ENCODE measurements at places on chromosomes 5 and 9.

DNA sequence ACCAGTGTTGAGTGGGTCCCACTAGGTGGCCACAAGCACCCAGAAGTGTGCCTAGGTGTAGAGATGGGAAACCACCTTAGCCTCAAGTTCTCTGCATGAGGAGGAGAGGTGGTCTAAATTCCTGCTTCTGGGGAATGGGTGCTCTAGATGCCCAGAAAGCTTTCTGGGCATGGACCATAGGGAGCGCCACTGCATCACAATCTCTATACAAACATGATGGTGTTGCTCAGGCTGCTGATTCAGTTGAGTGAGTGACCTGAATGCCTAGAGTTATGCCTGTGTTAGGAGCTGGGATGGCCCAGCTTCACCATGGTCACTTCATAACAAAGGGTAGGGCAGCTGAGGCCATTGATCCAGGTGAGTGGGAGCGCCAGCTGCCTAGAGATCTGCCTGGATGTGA is 667.9 kb upstream of the ARRDC3 start:
- H3K27ac ChIP-seq: no peak overlapping the region
- no peaks in the 10 kb centered on the region for H3K36me3 ChIP-seq
- no peak for DNase-seq
- no peaks in the 10 kb centered on the region for H3K4me1 ChIP-seq
- H3K27me3 ChIP-seq: no peaks in the 10 kb centered on the region

- no peak overlapping the region for H3K4me3 ChIP-seq
- no peak for DNase-seq
- H3K4me1 ChIP-seq: no peaks in the 10 kb centered on the region
Observed at GRCh38 chr5:133334796-133335639, 277.3 kb downstream of the FSTL4 start.

DNA sequence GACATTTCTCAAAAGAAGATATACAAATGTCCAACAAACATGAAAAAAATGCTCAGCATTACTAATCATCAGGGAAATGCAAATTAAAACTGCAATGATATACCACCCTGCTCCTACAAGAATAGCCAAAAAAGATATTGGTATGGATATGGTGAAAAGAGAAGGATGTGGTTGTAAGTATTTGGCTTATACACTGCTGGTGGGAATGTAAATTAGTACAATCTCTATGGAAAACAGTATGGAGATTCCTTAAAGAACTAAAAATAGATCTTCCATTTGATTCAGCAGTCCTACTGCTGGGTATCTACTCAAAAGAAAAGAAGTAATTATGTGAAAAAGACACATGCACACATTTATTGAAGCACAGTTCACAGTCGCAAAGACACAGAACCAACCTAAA is 67.6 kb upstream of the RUSC2 start:
- H3K27ac ChIP-seq: no peak overlapping the region
- H3K4me1 ChIP-seq: no peaks in the 10 kb centered on the region

- no peaks in the 10 kb centered on the region for H3K27me3 ChIP-seq
- DNase-seq: no peak
- H3K36me3 ChIP-seq: no peaks in the 10 kb centered on the region
Observed at GRCh38 chr5:125064621-125065438, 318.4 kb upstream of the ZNF608 start.

GRCh38 chr5:78768781-78769380 is 120.3 kb upstream of the LHFPL2 start:
- no peak overlapping the region for H3K27ac ChIP-seq
- no peak overlapping the region for H3K4me3 ChIP-seq
- H3K4me1 ChIP-seq: peaks cover 3% of the 10 kb centered on the region
- peaks cover 6% of the 10 kb centered on the region for H3K27me3 ChIP-seq

DNA sequence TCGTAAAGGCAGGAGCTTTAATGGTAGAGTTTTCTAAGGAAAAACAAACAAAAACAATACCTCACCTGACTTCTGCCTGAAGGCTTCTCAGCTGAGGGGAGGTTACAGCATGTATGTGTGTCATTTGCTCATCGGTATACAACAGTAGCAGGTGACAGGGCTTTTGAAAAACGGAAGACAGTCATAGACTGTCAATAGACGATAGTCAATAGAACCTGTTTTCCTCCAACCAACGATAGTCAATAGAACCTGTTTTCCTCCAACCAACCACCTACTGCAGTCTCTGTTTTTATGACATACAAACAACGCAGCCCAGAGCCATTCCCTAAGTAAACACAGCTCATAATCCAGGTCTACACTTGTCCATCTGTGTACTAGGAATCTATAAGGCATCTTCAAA is 74.6 kb downstream of the RETREG1 start:
- no peaks in the 10 kb centered on the region for H3K27me3 ChIP-seq
- H3K36me3 ChIP-seq: peaks cover 2% of the 10 kb centered on the region
- no peak overlapping the region for H3K27ac ChIP-seq
- no peak overlapping the region for H3K4me3 ChIP-seq

- H3K4me1 ChIP-seq: no peaks in the 10 kb centered on the region
- H3K4me3 ChIP-seq: no peak overlapping the region
- no peaks in the 10 kb centered on the region for H3K27me3 ChIP-seq
- no peak for DNase-seq
Observed at GRCh38 chr9:98830554-98830953, 23.1 kb downstream of the GALNT12 start.

DNA sequence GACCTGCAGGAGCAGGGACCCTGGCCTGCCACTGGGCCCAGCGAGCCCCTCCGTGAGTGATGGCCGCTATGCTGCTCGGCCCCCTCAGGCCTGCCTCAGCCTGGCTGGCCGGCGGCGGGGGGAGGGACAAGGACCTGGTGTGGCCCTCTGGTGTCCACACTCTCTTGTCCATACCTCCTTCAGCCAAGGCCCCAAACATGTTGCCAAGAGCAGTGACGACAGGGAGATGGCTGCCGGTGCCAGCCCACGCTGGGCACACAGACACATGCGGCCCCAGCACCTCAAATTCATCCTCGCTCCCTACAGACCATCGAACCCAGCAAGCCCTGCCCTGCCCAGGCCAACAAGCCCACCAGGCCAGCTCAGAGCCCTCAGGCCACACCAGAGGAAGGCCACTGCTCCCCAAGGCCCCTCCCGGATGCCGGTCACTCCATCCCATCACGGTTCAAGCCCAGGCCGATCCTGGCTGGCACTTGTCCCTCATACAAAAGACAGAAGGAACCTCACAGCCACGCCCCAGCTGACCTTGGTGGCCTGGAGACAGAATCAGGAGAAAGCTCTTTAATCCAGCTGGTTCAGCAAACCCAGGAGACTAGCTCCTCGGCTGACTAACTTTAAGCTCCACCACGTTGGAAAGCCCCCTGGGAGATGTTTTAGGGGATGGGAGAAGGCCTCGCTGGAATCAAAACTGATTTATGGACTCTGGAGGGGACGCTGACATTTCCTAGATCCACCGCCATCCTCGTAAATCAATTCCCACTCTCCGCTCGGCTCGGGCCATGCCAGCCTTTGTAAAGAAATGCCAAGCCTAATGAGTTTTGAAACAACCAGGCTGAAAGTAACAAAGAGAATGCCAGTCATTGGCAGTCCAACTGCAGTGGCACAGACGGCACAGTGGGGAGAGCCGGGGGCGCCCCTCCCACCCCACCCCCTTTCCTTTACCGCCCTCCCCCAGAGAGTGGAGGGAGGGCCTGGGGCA is 84.9 kb downstream of the VAV2 start:
- H3K4me3 ChIP-seq: no peak overlapping the region
- no peaks in the 10 kb centered on the region for H3K36me3 ChIP-seq
- DNase-seq: no peak
- no peak overlapping the region for H3K27ac ChIP-seq
- no peaks in the 10 kb centered on the region for H3K27me3 ChIP-seq

- peaks cover 39% of the 10 kb centered on the region for H3K36me3 ChIP-seq
- peak; percentile 40 for DNase-seq
- peak overlapping the region; percentile 79 for H3K4me3 ChIP-seq
- H3K4me1 ChIP-seq: peaks cover 92% of the 10 kb centered on the region
Observed at GRCh38 chr5:39191216-39191615, 28.1 kb downstream of the FYB1 start.

DNA sequence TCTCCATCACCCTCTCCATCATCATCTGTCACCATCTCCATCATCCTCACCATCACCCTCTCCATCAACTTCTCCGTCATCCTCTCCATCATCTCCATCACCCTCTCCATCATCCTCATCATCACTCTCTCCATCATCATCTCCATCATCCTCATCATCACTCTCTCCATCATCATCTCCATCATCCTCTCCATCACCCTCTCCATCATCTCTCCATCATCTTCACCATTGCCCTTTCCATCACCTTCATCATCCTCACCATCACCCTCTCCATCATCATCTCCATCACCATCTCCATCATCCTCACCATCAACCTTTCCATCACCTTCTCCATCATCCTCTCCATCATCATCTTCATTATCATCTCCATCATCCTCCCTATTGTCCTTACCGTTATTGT is 565.5 kb upstream of the SGCD start:
- no peaks in the 10 kb centered on the region for H3K4me1 ChIP-seq
- DNase-seq: no peak
- peaks cover 4% of the 10 kb centered on the region for H3K36me3 ChIP-seq
- H3K27ac ChIP-seq: peak overlapping the region; percentile 43
- no peak overlapping the region for H3K4me3 ChIP-seq
- no peaks in the 10 kb centered on the region for H3K27me3 ChIP-seq

DNA sequence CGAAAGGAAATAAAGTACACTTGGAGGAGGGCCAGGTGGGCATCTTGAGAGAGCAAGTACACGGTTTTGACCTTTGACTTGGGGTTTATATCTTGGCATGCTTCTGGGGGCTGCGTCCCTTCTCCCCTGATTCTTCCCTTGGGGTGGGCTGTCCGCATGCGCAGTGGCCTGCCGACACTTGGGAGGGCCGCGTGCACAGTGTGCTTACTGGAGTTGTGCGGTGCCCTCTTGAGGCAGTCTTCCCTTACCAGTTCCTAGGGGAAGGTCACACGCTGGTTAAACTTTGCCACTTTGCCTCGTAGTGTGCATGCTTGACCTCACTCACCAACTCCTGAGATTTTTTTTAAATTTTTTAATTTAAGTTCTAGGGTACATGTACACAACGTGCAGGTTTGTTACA is 4.3 kb upstream of the CLPTM1L start:
- H3K27ac ChIP-seq: no peak overlapping the region
- H3K4me1 ChIP-seq: peaks cover 9% of the 10 kb centered on the region
- peaks cover 2% of the 10 kb centered on the region for H3K36me3 ChIP-seq
- H3K4me3 ChIP-seq: no peak overlapping the region
